ENCODE measurements at places on chromosomes 6 and 20.

- no peak for DNase-seq
Measured at GRCh38 chr20:53216478-53216855, 244.3 kb downstream of the TSHZ2 start.

DNA sequence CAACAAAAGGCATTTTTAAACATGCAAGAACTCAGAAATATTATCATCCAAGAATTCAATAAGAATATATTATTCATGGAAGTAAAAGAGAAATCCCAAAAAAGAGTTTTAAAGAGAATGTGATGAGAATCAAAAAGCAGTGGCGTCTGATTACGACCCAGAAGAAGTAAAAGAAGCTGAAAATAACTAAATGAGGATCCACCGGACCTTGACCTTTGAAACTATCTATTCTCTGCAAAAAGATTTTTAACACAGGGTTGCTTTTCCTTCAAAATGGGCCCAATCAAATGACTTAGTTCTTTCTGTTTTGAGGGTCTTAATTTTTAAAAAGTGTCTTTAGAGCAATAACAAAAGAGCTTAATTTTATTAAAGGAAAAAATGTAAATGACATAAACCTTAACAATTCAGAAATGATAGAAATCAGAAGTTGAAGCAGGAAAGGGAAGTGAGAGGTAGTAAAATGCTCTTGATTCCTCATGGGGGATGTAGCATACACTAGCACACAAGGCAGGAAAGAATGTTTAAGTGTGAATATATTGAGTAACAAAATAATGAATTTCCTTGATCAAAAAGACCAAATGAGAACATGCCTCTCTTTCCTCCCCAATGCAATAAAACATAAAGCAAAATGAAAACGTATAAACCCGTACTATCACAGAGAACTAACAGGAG, 223.1 kb upstream of the PRDM1 start:
- no peak for DNase-seq

- no peak for DNase-seq
Measured at GRCh38 chr6:43290339-43290904, 7.6 kb upstream of the SLC22A7 start.

- DNase-seq: no peak
Measured at GRCh38 chr20:64154590-64155257, 9.5 kb upstream of the MYT1 start.

GRCh38 chr6:136624347-136624746, 74.1 kb upstream of the MAP7 start:
- DNase-seq: no peak

GRCh38 chr6:121319112-121319553, 15.1 kb downstream of the TBC1D32 start:
- DNase-seq: no peak

DNA sequence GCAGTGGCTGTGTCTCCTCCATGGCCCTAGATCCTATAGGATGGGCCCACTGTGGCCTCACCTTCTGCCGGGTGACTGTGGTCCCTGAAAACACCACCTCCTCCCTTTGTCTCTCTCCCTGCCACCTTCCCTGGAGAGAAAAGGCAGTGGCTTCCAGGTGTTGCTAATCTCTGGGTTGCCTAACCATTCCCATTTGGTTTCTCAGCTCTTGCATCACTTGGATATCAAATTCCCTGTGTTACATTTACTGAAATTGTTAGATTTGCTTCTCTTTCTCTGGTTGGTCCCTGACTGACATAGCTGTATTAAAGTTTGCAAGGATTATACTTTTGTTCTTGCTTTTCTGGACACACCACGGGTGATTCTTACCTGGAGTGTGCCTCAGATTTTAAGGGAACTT, 9.3 kb upstream of the ZFP64 start:
- no peak for DNase-seq

- DNase-seq: no peak
Measured at GRCh38 chr6:14088600-14089192, 28.9 kb upstream of the CD83 start.

GRCh38 chr6:169971081-169971861, 219.8 kb downstream of the ERMARD start:
- no peak for DNase-seq

- no peak for DNase-seq
Measured at GRCh38 chr6:139881728-139882211, 507.3 kb upstream of the CITED2 start.

DNA sequence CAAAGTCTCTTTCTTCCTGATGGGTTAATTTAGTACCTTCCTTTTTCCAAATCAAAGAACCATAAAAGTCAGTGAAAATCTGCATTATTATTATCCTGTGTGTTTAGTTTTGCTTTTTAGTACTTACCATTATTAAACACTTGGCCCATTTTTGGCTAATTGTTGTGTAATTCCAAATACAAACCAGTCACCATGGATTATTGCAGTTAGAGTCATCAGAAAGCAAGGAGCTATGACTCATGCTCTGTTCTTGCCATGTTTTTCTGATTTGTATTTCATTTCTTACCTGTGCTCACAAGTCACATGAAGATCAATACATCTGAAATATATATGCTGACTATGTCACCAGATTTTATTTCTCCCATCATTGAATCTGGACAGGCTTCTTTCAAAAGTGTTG, 31.3 kb downstream of the SLC22A3 start:
- no peak for DNase-seq

GRCh38 chr20:49186535-49187329, 1.4 kb downstream of the STAU1 start:
- DNase-seq: no peak

GRCh38 chr20:40251284-40251932, 437.6 kb downstream of the MAFB start:
- DNase-seq: no peak

GRCh38 chr6:169847141-169847674, 95.8 kb downstream of the ERMARD start:
- DNase-seq: no peak

DNA sequence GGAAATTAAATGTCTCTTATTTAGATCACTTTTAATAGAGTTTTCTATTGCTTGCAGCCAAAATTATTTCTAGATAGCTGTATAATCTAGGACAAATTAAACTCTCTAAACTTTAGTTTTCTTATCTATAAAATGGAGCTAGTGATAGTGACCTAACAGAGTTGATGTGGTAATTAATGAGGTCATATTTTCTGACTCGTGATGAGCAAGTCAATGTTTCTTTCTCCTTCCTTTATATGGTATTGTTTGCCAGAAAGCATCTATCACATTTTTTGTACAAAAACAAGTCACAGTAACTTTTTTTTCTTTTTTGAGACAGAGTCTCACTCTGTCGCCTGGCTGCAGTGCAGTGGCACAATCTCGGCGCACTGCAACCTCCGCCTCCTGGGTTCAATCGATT, 267.7 kb downstream of the FARS2 start:
- DNase-seq: no peak

GRCh38 chr6:108452711-108453195, 108.0 kb upstream of the FOXO3 start:
- DNase-seq: no peak

DNA sequence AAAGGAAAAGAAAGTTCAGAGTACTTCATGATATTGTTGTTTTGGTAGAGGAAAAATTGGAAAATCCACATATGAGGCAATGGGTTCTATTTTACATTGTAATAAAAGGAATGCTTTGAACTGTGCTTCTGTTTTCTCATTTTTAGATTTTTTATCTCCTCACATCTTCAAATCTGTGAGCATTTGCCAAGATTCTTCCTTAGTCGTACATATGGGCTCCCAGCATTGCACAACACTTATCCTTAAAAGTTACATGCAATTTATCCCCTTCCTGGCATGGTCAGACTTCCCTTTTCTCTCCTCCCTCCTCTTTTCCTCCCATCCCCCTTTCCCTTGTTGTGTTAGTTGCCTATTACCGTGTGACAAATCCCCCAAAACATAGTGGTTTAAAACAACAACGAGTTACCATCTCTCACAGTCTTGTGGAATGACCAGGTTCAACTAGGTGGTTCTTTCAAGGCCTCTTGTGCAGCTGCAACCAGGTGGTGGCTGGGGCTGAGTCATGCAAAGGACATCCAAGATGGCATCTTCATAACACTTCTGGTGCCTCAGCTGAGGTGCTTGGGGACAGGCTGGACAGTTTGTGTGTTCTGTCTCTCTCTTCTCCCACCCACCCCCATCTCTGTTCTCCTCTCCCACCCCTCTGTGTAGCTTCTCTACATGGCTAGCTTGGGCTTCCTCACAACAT, 68.7 kb downstream of the TXNDC5 start:
- no peak for DNase-seq

DNA sequence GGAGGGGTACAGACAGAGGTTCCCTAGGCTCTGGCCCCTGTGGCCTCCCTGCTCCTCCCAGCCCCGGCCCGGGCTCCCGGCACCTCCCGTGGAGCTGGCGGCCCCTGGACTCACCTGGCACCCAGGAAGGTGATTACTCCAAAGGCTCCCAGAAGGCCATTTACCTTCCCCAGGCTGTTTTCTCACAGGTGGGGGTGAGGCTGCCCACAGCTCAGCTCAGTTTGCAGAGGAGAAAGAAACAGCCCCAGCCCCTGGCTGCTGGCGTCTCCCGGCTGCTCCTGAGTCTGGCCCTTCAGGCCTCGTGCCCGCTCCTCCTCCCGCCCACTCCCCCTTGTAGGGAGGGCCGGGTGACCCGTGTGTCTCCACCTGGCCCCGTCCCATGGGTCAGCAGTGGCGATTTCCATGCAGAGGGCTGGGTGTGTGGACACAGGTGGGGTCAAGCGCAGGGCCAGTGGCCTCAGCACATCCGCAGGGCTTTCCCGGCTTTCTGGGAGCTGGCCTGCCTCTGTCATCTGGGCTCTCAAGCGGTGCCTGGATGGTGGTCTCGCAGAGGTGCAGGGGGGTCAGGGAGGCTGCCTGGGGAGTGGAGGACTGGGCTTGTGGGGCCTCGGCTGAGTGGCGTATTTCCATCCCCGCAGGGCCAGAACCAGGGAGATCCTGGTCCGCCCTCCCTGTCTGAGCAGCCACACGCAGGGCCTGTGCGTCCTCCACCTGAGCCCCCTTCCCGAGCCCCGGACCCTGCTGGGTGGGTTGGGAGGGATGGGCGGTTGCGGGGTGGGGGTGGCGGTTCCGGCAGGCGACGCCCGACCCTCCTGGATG, 20.2 kb upstream of the GATA5 start:
- DNase-seq: no peak

DNA sequence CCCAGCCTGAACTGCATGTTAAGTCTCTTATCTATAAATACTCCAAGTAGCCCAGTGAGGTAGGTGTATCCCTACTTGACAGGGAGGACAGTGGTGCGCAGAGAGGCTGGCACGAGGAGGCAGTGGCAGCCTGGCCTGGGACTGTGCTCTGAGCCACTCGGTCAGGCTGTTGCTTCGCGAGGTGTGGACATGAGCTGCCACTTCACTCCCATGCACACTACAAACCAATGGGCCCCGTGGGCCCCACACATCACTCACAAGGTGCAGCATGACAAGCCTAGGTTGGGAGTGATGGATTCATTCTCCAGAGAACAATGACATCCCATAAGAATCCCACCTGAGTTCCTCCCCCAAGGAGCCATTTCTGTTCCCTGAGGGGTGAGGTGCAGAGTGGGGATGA, 54.9 kb downstream of the TMEM242 start:
- DNase-seq: no peak

DNA sequence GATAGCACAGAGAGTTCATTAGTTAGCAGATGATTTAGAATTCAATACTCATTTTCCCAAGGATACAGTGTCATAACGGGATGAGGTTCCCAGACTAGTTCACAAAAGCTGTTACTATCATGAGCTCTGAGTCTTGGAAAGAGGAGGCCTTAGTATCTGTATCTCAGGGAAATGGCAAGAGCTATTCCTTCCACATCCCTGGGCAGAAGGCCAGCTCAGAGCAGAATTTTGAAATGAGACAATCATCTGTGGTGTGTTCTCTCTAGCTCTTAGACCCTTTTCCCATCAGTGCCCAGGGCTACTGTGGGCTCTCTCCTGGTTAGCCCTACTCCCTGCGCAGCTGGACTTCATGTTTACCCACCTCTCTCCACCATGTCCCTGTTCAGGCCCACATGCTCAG, 64.5 kb downstream of the JAG1 start:
- peak; percentile 47 for DNase-seq

DNA sequence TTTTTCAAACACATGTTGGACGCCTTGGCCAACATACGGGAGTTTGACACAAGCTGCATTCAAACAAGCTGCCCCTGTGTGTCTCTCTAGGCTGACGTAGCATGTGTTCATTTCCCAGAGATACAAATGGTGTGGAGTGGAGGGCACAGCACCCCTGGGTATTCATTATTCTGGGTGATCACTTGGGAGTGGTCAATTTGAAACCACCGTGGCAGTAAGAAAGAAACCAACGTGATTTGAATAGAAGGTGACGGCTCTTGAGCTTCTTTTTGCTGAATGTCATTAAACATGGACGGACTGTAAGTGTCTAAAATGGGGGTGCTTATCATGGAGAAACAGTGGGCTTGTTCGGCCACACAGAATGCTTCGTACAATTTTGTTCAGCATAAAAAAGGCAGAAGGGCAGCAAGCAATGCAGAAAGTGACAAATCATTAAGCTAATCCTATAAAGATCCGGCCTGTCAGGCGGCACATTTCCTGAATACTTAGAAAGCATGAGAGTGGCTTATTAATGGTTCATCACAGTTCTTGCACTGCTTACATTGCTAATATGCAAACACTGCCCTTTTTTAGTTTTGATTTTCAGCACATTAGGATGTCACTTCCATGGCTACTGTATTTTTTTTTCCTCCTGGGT, 1261.9 kb upstream of the CITED2 start:
- no peak for DNase-seq

DNA sequence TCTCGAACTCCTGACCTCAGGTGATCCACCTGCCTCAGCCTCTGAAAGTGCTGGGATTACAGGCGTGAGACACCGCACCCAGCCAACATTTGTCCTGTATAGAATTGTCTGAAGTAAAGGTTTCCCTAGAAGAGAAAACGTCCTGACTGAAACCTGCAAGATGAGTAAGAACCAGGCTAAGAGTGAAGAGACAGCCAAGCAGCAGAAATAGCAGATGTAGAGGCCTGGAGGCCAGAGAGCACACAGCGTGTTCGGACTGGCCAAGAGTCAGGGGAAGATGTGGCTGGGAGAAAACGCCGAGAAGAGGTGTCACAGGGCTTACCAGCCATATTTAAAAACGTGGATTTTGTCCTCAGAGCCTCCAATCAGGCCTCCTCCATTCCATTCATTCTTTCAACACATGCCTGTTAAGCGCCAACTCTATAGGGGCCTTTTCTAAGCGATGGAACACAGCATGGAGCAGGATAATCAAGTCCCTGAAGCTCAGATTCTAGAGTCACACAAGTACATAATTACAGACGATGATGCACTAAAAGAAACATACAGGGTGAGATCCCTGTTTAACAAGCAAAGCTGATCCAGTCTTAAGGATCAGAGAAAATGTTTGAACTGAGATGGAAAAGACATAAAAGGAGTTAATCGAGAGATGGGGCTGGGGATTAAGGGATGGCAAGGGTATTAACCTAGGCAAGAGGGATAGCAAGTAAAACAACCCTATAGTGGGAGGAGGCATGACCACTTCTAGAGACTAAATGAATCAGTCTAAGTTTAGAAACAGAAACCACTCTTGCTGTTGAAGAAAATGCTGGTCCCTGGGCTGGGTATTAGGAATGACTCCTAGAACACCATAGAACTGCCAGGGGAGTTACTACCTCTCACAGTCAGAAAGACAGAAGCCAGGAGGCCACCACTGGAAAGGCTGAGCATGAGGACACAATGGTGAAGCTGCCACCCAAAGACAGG, 4.8 kb downstream of the ZCCHC3 start:
- no peak for DNase-seq
